ENCODE measurements at places on chromosomes 13 and 19. TPM values are rescaled to one million over a fixed set of nuclear protein-coding genes. Genes with fewer than 3 reads are reported as not detected.

DNA sequence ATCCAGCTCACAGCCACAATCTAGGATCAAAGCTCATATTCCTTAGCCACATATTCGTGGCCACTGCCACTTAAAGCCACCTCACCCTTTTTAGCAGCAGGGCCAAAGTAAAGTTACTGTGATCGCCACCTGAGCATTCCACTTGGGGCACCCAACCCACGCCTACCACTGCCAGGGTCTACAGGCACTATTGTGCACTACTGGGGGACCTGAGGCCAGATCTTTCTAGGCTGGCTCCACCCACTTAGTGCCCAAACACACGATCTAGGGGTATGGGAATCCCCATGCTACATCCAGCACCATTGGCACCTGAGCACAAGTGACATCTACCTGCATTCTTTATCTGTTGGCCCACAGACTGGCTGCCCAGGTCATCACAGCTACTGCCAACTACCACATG is 517.9 kb upstream of the PRR20A start:
- no peak for DNase-seq

DNA sequence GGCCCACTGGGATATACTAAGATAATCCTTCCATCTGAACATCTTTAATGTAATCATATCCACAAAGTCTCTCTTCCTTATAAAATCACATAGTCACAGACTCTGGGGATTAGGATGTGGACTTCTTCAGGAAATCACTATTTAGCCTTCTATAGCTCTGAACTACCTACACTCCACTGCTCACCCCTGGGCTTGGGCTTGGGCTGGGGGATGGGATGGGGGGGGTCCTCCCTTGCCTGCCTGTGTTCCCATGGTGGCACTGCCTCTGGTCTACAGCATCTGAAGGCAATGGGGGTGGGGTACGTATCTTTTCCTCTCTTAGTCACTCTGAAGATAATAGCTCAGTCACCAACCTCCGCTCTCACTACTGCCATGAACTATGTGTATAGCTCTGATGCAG is 67.8 kb upstream of the SERTM1 start:
- no peak for DNase-seq

- DNase-seq, result no peak
Observed at GRCh38 chr13:33180122-33180804, 105.3 kb downstream of the STARD13 start.

GRCh38 chr19:18456279-18456678 is 18.3 kb upstream of the ISYNA1 start:
- no peak for DNase-seq

DNA sequence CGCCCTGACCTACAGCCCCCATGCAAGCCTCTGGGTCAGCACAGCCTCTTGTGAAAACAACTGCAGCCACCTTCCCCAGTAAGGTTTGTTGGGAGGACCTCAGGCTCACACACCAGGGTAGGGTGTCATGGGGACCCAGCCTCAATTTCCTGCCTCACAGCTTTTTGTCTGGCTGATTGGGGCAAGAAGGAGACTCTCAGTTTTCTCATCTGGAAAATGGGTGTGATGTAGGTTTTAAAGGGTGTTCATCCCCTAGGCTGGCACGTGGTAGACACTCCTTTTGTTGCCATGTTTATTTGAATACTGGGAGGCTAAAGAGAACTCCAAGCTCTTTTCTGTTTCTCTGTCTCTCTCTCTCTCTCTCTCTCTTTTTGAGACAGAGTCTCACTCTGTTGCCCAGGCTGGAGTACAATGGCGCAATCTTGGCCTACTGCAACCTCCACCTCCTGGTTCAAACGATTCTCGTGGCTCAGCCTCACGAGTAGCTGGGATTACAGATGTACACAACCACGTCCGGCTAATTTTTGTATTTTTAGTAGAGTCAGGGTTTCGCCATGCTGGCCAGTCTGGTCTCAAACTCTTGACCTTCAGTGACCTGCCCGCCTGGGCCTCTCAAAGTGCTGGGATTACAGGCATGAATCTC is 18.2 kb upstream of the PLAUR start:
- no peak for DNase-seq

GRCh38 chr19:35549174-35549788 is 3.9 kb downstream of the TMEM147 start:
- no peak for DNase-seq

- no peak for DNase-seq
Observed at GRCh38 chr19:51111606-51112005, 3.4 kb upstream of the CTU1 start.

DNA sequence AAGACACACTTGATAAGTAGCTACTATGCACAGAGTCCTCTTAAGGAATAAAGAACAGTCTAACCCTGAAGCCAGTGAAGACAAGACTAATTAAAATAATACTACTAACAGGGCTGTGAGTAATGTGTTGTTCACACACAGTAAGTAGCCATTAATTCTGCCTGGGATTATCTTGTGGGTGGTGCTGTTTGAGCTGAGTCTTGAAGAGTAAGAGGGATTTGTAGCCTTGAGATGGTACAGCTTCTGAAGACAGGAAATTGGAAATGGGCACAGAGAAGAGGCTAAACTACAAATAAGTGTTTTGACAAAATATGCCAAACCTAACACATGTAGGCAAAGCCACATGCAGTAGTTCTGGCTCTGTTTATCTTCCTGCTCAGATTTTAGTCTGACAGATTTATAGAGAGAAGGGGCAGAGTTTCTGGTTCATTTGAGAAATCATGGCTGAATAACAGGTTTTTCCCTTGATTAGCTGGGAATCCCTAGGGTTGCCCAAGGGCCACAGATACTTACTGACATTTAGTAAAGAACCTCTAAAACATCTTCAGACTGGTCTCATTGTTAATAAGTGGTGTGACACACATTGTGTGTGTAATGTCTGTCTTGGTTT is 38.0 kb downstream of the ITGBL1 start:
- DNase-seq, result no peak

DNA sequence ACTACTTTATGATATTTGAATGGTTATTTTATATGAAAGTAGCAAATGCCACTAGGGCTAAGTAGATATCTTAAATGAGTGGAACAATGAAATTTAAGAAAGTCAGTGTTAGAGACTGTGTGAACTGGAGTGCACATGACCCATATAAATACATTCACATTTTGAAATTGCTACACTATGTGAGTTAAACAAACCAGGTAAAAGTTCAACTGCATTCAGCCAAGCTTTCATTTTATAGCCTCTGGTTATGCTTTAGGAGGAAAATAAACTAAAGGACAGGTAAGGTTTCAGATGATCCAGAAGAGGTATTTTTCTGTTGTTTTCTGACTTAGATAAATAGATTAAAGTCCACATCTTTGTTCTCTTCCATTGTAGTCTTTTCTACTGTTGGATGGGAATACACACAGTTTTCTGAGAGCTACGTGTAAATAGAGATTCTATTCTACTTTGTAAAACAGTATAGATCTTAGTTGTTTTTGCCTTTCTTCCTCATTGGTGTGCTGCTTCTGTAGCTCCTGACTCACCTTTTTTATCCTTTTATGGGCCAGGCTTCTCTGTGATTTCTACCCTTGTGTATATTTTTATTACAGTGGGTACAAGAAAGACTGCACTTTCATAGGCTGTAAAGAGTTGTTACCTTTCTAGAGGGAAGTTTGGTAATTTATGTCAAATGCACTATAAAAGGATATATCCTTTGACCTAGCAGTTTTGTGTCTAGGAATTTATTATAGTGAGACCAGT is 54.6 kb upstream of the KCTD4 start:
- DNase-seq, result no peak

Gene PSG1
- not detected for total RNA-seq

Gene CDX2
- total RNA-seq, result not detected

DNA sequence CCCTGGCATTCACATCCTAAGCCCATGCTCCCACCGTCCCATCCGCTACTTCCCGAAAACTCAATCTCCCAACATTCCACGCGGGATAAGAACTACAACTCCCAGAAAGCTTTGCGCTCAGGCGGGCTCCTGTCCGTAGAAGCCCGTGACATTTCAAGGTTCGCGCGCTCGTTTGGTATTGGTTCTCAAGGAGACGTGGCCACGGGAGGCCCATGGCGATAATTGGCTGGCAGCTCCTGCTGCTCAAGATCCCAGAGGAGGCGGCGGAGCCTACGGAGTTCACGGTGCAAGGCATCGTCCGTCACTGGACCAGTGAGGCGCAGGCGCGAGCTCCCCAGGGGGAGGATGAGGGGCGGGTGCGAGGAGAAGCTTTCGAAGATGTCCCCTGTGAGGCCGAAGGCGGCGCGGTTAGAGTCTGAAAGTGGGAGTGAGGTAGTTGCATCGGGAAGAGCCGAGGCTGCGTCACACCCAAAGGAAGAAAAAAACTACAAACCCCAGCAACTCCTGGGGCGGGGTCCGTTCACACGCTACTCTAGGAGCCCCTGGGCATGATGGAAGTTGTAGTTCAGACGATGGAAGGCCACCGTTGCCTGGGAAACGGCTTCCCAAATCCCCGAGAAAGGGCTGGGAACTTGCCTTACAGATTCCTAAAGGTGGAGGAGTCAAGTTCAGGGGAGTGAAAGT is 1.2 kb upstream of the MAMSTR start:
- peak; percentile 100 for DNase-seq

DNA sequence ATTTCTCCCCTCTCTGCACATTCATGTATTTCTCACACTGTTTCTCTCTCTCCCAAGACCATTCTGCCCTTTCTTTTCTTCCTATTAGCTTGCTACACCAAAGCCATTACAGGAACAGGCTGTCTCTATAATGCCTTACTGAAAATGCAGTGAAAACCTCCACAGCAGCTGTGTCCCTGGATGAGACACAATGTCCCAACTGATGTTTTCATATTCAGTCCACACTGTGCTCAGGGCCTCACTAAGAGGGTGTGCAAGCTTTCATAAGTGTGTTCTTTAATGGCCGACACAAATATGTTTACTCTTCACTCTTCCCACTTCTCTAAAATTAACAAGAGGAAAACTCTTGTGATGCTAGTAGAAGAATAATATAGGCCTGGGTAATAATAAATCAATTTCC is 163.4 kb downstream of the KCTD12 start:
- no peak for DNase-seq

Gene OR4F17
- not detected for total RNA-seq

DNA sequence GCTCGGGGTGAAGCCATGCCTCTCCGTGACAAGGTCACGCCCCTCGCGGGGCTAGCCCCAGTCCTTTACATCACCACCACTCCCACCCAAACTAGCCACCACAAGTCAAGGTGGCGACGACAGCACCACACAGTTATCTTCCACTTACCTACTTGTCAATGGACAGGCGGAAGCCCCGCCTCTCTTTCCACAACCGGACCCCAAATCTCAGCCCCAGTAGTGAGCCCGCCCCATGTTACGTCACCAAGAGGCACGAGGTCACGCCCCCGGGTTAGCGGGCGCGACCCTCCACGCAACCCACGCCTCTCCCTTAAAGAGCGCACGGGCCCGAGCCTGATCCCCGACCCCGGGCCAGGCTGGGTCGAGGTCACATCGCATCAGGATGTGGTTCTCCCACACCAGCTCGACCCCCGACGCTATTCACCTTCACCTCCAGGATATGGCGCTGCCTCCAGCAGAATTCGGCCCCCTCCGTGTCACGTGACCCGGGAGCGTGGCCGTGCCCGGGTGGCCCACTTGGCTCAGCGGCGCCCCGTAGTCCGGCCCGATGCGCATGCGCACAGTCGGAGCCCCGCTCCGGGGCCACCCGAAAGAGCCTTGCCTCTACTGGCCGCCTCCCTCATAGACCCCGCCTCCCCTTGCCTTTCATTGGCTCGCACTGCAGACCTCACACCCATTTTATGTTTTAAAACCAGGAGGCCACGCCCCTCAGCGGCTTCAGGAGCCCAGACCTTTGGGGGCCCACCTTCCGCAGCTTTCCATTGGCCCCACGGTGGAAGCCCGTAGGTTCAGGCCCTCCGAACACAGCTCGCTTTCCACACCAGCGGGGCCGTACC is 18.2 kb downstream of the SYDE1 start:
- DNase-seq, result peak; percentile 99

- DNase-seq, result no peak
Observed at GRCh38 chr13:88926890-88927502, 1255.8 kb downstream of the SLITRK5 start.

- peak; percentile 43 for DNase-seq
Observed at GRCh38 chr19:16942583-16942982, 53.8 kb downstream of the F2RL3 start.

DNA sequence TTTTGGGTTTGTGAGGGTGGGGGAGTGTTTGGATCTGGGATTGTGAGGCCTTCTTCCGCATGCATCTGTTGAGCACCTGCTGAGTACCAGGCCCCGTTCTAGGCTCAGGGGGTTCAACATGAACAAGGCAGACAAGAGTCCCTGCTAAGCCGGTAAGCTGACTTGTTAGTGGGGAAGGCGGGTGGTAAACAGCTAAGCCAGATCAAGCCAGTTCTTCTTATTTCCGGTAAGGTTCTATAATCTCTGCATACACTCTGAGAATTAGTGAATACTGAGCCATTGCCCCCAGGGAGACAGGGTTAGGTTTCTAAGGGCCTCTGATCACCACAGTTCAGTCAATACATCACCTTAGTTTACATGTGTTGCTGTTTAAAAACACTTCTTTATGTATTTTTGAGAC is 9.9 kb upstream of the EHD2 start:
- DNase-seq, result no peak

Gene PEX11G
- 5.2 TPM for total RNA-seq

GRCh38 chr19:50793558-50794065 is 3.4 kb downstream of the ACP4 start:
- DNase-seq, result no peak

Gene SYT5
- total RNA-seq, result 6.8 TPM

Gene LIM2
- total RNA-seq, result not detected

Gene SOX1
- total RNA-seq, result not detected

DNA sequence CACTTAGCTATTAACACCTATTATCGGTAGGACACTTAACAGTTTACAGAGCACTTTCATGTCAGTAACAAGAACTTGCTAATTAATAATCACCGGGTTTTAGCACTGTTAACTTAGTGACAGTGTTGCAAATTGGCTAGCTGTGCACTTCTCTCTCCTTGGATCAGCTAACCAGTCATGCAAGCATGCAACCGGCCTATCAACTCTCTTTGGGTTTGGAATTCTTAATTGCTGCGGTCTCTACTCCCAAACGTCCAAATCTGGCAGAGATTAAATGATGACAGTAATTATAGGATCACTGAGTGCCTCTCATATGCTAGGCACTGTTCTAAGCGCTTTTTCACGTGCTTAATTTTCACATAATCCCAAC is 1.2 kb downstream of the EPS15L1 start:
- no peak for DNase-seq

- no peak for DNase-seq
Observed at GRCh38 chr19:11763611-11764010, 3.2 kb upstream of the ZNF441 start.

DNA sequence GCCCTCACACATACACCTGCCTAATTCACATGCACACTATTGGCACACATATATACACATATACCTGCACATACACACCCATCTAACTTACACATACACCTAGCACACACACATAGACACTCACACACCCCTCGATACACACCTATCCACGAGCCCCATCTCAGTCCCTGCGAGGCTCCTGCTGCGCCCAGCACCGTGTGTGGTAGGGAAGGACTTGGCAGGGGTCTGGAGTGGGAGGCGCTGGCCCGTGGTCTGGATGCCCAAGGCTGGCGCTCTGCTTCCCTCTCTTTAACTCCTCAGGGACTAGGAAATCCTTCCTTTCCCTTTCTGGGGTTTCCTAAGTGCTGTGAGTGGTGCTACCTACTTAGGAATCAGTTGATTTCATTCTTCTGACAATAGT is 202.7 kb downstream of the UQCRFS1 start:
- no peak for DNase-seq

GRCh38 chr19:10037367-10037766 is 24.1 kb downstream of the RDH8 start:
- DNase-seq, result no peak

Gene CFD
- total RNA-seq, result 281 TPM

GRCh38 chr13:46178143-46178542 is 3.8 kb downstream of the LCP1 start:
- DNase-seq, result no peak
